ENCODE measurements at places on chromosomes 12 and 14.

DNA sequence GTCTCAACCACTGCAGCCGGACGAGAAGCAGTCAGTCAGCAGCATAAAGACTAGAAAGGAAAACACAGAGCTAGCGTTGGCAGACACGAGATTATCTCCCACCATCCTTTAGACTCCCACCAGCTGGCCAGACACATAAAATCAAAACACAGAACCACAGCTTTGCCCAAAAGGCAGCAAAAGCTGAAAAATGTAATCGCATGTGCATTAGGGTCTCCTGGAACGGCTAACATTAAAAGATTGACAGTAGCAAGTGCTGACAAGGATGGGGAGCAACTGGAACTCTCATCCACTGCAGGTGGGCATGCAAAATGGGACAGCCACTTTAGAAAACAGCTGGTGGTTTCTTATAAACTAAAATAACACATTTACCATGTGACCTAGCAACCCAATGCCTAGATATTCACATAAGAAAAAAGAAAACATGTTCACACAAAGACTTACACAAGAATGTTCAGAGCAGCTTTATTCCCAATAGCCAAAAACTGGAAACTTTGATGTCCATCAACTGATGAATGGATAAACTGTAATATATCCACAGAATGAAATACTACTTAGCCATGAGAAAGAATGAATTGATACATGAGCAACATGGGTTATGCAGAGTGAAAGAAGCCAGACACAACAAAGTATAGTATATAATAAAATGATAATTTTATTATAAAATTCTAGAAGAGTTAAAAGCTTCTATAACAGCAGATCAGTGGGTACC, 37.7 kb downstream of the NCOR2 start:
- no peak for DNase-seq

GRCh38 chr12:79444089-79444488, 246.7 kb downstream of the PAWR start:
- no peak for DNase-seq

DNA sequence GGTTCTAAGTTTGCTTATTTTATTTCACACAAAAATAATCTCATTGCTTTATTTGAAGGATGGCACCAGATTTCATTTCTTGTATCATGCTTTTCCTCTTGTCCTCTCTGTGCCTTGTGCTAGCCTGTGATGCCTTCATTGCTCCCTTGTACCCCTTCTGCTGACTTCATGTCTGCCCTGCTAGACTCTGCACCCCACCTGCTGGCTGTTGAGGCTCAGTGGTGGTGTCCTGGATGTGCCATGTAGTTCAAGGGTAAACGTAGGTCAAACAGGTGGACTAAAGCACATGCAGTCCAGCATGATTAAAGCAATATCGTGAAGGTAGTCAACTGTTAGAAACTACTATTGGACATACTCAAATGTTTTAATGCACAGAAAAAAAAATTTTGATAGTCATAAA, 21.6 kb downstream of the MRPS35 start:
- peak; percentile 22 for DNase-seq

GRCh38 chr14:26599291-26599690, 1.5 kb upstream of the NOVA1 start:
- no peak for DNase-seq

- DNase-seq = peak; percentile 61
These were observed 5.7 kb upstream of the SLC35F4 start for GRCh38 chr14:57871459-57872080.

GRCh38 chr14:100193417-100194357, 34.2 kb upstream of the DEGS2 start:
- DNase-seq = peak; percentile 12

GRCh38 chr12:96213869-96214268, 19.7 kb downstream of the ELK3 start:
- no peak for DNase-seq
